ENCODE measurements at places on chromosomes 1 and 21.
A peak's percentile ranks its signal among the peaks of the same experiment; 100 is the strongest.

- peak; percentile 74 for DNase-seq
Observed at GRCh38 chr1:156704930-156705320, 458 bp downstream of the CRABP2 start.

DNA sequence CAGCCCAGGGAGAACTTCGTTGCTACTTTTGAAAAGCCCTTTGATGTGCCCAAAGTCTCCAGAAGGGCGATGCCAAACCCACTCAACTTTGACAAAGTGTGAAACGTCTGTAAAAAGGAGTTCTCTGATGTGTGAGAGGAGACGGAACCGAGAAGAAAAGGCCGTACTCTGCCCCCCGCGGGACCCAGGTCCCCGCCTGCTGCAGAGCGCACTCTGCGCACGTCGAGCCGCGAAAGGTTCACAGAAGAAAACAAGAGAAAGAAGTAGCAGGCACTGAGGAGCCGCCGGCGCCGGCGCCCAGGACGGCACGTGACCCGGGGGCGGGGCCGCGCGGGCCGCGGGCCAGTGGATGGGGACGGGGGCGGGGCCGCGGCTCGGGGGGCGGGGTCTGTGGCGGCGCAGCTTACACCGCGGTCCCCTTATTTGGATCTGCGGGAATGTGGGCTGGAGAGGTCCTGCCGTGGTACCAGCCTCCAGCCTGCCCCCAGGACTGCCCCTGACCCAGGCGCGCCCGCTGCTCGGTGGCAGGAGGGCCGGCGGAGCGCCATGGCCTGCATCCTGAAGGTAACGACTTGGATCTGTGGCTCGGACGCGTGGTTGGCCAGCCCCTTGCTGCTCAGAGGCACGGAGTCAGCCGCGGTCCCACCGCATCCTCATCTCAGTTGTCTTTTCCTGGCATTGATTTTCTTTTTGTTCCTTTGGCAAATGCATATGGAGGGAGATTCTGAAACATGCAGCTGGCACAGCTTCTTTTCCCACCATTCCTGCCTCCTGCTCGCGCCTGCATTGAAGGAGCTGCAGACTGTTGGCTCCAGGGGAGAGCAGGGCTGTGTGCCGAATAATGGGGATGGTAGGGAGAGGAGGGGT, at the start of gene ST6GALNAC3:
TSS of gene ST6GALNAC3 (plus strand) at position 426 of the 867 bp plus-strand sequence.
- DNase-seq: peak; percentile 83

- DNase-seq: no peak
Observed at GRCh38 chr1:115343200-115343737, 5.2 kb upstream of the NGF start.

DNA sequence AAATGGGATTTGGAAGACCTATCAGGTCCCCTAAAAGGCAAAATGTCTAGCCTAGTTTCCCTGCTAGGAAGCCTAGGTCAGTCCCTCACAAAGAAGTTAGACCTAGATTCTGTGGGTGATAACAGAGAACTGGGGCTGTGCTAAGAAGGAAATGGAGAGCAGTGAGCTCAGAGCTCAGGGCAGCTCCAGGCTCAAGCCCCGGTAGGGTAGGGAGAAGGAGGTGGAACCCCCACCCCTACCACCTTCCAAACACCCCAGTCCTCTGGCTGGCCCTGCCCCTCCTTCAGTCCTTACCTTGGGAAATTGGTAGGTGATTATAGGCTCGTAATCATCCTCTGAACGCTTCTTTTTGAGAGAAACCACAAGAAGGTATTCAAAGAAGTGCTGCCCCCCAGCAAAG, 1.1 kb downstream of the DENND2D start:
- no peak for DNase-seq

DNA sequence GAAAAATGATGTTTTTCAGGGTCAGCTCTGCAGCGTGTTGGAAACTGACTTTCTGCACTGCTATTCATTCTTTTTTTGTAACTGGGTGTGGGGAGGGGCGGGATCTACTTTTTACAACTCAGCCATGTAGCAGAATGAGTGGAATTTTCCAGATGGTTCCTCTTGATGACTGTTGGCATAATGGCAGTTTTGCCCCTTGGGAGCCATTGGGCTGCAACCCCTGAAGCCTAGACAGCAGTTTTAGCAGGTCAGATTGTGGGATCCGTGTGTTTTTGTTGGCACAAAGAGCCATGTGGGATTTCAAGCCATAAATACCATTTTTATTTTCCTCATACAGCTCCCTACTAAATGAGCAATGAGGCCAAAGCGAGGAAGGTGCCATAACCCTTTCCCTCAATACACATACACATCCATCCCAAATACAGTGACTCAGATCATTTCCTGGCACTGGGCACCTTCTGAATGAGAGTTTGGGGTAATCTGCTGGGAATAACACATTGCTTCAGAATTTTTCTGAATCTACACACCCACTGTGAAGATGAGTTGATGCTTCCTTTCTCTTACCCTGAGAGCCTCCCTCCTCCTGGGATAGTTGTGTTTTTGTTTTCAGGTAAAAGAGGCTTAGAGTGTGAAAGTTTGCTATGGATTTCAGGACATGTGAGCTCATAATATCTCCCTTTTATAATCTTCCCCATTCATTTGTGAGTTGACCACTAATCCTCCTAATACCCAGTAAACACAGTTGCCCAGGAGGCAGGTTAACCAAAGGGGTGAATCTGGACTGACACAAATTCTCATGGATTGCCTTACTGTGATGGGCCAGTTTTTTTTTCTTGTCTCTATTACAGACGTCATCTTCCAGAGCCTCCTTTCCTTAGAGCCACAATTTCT, 13.1 kb downstream of the S100A10 start:
- no peak for DNase-seq

GRCh38 chr1:206921772-206922265, at the start of gene FCMR:
Gene FCMR, minus strand, starts transcription at chr1:206921941. Its CDS starts 87 bp downstream, at chr1:206921854.
- peak; percentile 56 for DNase-seq

- DNase-seq: no peak
Observed at GRCh38 chr1:239107676-239108075, 278.7 kb upstream of the CHRM3 start.

DNA sequence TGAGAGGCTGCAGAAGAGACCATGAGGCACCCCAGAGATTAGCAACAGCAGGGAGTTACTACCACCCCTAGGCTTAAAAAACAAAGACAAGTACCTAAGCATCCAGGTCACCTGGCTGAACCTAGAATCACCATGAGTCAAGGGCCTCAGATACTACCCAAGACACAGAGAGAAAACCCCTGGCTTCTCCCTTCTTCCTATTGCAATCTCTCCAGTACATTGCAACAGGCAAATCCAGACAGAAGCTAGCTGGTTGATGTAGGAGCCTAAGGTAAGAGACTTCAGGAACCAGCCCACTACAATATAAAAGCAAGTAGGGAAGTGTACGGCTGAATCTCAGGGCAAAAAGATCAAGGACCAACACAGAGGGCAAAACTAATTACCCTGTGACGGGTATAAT, 367.2 kb downstream of the PLPP3 start:
- no peak for DNase-seq
